CD4-positive, alpha-beta T cell treated with Interleukin-2 at 100 ng/mL for 4 hours (primary cell): ENCODE measurements at places on chromosomes 11 and 22.

DNA sequence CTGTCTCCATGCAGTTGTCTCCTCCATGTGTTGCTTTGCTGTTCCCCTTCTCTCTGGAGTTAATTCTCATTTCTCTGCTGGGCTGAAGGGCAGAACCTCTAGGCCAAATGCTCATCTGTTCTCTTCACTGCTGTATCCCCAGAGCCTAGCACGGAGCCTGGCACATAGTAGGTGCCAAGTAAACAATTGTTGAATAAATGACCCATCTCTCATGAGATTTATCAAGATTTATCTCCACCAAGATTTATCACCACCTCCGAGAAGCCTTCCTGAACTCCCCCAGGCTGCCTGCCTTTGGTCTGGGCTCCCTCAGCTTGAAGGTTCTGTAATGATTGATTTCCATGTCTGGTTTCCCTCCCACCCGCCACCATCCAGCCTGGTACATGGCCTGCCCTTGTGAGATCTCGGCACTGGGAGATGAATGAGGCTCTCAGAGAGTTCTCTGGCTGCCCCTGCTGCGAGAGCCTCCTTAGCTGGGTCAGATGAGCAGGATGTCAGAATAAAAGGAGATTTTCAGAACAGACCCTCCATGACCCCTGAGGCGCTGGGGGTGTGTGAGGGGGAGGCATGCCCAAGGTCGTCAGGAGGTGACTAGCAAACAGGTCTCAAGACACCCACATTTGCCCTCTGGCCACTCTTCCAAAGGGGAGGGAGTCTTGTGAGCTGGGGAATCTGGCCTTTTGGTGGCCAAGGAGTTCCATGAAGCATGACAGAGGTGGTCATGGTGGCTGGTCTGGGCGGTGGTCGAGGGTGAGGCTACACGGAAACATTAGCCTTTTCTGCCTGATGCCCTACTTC, 2.4 kb upstream of the GDPD5 start:
- DNase-seq = no peak

- DNase-seq = no peak
These were observed 159.4 kb downstream of the C11orf91 start for GRCh38 chr11:33540946-33541915.

- DNase-seq = no peak
These were observed 33.9 kb downstream of the ALX4 start for GRCh38 chr11:44275961-44276550.

DNA sequence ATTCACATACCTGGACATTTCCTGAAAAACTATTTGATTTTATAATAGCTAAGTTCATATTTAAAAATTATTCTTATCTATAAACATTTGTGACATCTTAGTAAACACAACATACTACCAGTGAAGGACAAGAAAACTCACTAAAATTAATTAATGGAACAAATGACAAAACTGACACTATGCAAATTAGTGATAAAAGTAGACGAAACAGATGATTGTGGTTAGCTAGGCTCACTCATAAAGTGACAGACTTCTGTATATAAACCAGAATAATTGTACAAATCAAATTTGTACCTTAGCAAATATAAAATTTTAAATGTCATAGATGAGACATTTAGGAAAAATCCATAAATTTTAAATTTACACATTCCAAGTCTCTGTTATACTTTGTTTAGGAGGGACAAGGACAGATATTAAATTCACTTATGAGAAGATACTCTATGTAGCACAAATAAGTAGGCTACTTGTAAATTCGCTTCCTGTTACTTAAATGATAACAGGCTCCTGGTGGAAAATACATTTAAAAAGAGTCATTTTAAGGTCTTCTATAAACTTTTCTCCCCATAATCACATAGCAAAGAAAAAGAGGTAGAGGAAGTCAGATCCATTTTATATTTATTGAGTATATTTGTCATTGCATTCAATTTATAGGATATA, 81.2 kb downstream of the KIF18A start:
- no peak for DNase-seq

- no peak for DNase-seq
These were observed 827 bp upstream of the MUC2 start for GRCh38 chr11:1073851-1074243.

GRCh38 chr22:29702931-29703501, 16.8 kb upstream of the CABP7 start:
- no peak for DNase-seq

DNA sequence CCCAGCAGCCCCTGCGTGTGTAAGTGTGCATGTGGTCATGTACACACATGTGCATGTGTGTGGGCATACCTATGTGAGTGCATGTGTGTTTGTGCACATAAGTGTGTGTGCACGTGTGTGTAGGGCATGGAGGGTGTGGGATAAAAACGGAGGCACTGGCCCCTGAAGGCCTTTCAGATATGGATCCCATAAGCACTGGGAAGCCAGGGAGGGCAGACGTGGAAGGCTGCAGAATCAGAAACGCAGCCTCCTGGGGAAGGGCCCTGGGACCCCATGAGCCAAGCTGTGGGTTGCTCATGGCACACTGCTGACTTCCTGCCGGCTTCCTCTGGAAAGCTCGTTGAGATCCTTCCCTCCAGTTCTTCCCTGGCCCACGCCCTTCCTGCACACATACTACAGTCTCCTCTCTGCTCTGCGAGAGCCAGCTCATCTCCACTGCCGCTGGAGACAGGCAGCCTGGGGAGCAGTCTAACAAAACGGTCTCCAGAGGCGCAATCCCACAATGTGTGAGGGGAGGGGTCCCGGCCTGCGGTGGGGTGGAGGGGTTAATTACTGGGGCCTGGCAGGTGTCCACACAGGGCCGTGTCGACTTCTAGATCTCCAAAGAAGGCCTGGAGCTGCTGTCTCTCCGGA, 435.2 kb upstream of the B3GAT1 start:
- DNase-seq = no peak

DNA sequence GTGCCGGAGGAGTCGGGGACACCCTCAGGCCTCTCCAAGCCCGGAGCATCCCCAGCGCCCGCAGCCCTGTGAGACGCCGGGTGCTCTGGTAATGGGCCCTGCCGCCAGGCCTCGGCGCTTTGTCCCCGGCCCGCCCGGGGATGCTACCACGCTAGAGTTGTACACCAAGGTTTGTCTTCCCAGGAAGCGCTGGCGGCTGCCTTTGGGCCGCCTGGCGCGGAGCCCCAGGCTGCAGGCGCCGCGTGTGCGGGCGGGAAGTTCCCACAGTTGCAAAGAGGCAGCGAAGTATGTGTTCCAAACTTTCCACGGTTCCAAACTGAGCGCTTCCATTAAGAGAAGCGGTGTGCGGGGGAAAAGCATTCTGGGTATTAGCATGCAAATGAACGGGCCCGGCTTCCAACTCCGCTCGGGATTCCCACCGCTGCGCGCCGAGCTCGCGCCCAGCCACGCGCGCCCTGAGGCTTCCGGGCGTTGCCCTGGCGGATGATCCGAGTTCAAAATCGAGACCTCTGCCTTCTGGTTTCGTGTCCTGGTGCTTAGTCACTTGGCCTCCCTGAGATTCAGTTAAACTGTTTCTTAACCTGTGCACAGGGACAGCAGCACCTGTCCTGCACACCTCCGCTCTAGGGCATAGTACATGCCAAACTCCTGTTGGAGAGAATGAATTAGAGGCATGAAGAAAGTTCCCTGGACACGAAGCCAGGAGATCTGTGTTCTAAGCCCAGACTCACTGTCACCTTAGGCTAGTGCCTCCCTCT, 1.3 kb upstream of the PATZ1 start:
- peak; percentile 50 for DNase-seq

DNA sequence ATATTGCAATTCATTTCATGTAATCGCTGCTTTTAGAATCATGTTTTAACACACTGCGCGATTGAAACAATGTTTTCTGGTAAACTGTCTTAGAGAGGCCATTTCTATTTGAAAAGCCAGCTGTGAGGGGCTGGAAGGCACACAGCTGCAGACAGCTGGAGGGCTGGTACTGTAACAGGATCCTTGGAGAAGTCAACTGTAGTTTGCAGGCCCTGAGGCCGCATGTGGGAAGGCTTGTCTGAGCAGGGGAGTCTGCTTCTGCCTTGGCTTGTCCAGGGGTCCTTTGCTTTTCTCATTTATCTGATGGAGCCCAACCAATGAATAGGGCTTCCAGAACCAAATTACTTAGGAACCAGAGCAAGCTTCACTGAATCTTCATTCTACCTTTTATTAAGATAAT, 313.5 kb downstream of the BLID start:
- no peak for DNase-seq

DNA sequence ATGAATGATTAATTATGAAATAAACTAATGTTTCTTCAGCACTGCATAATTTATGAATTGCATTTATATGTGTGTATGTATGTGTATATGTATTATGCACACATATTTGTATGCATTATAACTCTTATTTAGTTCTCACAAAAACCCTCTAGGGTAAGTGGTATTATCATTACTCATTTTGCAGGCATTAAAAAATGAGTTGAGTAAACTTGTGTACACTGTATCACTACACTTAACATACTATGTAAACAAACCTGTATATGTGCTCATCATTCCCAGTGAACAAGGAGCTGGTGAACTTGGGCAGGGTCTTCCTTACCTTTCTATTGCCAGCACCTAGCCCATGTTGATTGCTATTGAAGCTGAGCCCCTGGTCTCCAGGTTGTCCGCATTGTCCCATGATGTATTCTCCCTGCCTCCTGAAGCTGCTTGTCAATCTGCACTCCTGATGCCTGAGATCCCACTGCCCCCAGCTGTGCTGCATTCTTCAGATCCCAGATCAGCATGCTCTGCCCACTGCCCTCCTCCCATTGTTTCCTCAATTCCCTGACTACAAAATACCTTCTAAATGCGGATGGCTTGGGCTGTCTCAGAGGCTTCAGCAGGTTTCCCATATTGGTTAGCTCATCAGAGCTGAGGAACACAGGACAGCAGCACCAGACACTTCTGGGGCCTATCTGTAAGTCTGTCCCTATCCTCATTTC, 267.9 kb upstream of the SESN3 start:
- no peak for DNase-seq

DNA sequence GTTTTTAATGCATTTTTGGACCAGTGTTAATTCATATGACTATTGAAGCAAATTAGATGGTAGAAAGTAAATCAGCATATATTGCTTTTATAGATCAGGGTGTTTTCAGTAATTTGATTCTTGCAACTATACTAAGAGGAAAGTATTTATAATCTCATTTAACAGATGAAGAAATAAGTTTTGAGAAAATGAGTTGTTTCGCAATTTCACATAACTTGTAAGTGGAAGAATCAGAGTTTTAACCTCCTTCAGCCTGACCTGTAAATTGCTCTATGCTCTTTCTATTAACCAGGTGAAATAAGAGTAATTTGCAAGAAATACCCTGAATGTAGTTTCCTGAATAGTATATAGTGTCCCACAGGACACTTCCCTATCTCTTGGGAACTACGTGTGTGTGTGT, 1106.8 kb upstream of the RAG2 start:
- DNase-seq = no peak

DNA sequence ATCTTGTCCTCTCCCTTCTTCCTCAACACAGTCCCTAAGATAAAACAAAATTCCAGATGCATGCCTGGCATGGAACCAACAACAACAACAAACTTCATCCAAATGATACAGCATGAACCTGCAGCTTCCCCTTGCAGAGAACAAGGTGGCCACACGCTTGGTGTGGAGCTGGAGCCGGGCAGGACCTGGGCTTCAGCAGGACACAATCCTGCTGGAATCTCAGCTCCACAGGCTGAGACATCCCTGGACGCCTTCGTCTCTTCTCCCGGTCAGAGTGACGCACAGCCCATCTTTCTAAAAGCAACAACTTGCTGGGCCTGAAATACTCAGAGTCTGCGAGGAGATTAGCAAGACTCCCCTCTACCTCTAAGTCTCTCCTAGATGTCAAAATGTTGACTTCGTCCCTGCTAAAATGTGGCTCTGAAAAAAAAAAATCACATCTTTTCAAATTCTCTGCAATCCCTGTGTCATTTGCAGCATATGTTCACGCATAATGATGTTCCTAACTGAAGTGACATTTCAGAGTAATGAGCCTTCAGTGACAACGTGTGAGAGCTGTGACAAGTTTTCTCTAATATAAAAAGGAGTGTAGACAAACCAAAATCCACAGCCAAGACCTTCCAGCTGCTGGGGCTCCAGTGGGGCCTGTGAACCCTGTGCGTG, 1232.3 kb downstream of the TBC1D22A start:
- DNase-seq = no peak

DNA sequence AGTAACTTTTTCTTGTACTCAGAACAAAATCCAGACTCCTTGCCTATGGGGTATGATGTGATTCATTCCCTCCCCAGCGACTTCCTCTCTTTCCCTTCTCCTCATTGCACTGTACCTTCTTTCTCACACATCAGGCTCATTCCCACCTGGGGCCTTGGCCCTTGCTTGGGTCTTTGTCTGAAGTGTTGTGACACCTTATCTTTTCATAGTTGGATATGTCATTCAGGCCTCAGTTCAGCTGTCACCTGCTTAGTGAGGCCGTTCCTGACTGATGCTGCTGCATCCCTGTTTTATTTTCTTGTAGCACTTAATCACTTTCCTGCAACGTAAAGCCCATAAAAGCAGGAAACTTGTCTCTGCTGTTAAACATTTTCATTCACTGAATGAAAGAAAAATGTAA, 39.9 kb downstream of the ZDHHC13 start:
- DNase-seq = no peak

GRCh38 chr11:47524291-47524874, 28.5 kb downstream of the CELF1 start:
- DNase-seq = peak; percentile 34

GRCh38 chr11:33182246-33182878, 21.1 kb upstream of the CSTF3 start:
- DNase-seq = no peak

DNA sequence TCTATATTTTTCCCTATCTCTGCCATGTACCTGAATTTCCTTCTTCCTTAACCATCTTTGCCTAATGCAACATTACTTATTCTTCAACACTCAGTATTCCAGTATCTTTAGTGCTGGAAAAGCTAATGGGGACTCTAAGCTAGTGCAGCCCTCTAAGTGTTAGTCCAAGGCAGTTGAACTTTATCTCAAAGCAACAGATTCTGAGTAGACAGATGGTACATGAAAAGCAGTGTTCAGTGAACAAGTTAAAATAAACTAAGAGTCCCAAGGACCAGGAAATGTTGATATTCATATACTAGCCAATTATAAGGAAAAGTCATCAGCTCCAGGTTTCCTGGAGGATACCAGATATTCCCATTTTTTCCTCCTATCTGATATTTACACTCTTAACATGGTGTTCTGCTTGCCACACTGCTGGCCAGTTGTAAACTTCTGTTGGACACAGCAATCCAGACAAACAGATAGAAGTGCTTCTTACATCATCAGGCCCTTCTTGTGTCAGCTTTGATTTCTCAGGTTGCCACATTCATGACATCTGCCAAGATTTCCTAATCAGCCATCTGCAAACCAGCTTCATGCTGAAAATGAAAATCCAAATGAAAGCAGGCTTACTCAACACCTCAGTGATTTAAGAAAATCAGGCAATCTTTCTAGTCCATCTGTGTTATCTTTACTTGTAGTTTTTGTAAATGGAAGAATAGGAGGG, 255.9 kb upstream of the POU2AF2 start:
- DNase-seq = no peak
